ENCODE measurements at places on chromosomes 5 and 9.

GRCh38 chr9:7028591-7028990 lies 270.8 kb downstream of the KDM4C start:
- DNase-seq: no peak

- no peak for DNase-seq
Measured at GRCh38 chr9:113756476-113757192, 119.5 kb upstream of the ZNF618 start.

- no peak for DNase-seq
Measured at GRCh38 chr5:3684118-3684517, 88.5 kb downstream of the IRX1 start.

DNA sequence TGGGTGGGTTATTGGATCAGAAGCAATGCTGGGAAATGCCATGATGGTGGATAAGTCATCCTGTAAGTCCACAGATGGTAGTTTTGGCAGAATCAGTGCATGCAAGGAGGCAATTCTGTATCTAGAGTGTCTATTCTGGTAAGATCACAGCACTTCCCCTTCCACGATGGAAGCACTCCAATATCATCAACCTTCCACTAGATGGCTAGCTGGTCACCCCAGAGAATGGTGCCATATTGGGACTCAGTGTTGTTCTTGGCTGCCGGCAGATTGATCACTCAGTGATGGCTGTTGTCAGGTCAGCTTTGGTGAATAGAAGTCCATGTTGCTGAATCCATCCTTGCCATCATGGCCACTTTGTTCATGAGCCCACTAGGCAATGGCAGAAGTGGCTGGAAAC lies 553.5 kb downstream of the CSNK1G3 start:
- DNase-seq: no peak

- no peak for DNase-seq
Measured at GRCh38 chr5:130068988-130069387, 164.7 kb downstream of the CHSY3 start.

- DNase-seq: no peak
Measured at GRCh38 chr5:57692582-57693487, 210.2 kb upstream of the ACTBL2 start.

DNA sequence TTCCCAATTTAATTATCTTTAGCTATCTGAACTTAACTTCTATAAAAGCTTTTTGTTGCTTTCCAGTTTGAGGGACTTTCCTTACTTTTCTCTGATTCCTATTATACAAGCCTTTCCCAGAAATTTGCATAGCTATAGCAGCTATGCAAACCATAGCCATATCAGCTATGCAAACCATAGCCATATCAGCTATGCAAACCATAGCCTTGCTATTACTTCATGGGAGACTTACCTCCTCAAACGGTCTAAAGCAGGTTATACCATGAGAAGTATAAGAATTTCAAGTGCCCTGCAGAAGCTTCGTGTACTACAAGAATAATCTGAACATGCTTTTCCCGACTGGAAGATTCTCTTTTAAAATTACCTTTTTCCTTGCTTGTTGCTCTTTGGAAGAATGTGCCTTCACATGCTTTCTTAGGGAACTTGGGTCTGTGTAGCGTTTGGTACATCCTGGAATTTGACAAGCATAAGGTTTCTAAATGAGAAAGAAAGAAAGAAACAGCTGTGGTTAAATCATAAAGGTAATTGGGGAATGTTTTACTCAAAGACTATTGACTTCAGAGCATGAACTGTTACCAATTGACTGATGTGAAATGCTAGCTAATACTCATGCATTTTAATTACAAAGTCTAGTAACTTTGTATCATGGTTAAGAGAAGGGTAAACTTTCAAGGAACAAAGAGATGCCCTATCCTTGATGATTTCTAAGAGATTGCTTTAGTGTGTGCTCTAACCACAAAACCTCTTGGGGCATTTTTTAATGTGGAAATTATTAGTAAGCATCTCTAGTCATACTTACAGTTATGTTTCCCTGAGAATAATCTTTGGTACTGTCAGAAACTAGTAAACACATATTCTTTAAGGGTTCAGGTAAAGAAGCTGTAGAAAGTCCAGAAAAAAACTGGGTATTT lies 367.6 kb downstream of the GLIS3 start:
- DNase-seq: no peak

DNA sequence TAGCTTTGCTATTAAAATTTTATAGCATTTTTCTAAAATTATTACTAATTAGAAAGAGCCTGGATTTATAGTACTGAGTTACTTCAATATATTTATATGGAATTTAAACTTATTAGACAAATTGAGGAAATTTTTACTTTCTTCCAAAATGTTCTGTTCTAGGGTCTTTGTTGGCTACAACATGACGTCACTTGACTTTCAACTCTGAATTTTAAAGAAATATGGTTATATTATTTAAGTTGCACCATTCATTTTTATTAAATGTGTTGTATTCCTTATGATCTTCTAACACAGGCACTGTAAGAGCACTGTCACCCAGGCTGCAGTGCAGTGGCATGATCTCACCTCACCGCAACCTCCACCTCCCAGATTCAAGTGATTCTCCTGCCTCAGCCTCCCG lies 119.4 kb upstream of the CYLC2 start:
- DNase-seq: no peak
